HFFc6 (cell line): ENCODE measurements at places on chromosomes 3 and 15.

- peak; percentile 92 for DNase-seq
Observed at GRCh38 chr3:72938471-72939265, 50.8 kb downstream of the GXYLT2 start.

- no peak for DNase-seq
Observed at GRCh38 chr15:57312318-57313133, 63.8 kb upstream of the CGNL1 start.

DNA sequence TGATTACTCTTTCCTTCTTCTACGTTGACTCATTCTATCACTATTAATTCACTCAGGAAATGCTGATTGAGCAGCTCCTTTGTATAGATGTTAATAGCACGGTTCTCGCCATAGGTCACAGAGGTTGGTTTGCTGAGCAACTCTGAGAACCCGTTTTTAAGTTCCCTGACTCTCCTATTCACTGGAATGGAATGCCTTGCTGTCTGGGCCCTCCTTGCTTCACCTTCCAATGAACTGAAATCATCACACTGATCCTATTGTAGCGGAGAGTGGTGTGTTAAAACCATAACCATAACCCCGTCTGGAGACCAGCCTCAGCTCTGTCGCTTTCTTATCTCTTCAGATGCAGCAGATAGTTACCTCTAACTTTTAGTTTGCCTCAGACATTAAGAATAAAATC is 323.6 kb downstream of the GABRB3 start:
- DNase-seq = peak; percentile 19

DNA sequence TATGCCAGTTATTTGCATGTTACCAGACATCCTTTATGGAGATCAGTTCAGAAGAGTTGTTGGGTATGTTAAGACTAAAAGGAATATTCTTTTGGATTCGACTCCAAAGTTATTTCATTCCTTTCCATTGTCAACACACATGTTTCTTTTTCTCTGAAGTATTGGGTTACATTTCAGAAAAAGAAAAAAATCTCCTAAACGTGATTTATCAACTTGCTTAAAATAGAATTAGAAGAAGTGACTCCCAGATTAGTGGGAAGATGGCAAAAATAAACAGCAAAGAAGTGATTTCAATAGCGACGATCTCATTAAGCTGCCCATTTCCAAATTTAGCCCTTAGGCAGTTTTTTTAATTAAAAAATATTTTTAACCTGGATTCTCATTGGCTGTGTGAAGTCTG is 85.4 kb downstream of the TIGIT start:
- no peak for DNase-seq

GRCh38 chr3:55167586-55168317 is 239.9 kb upstream of the LRTM1 start:
- peak; percentile 88 for DNase-seq

DNA sequence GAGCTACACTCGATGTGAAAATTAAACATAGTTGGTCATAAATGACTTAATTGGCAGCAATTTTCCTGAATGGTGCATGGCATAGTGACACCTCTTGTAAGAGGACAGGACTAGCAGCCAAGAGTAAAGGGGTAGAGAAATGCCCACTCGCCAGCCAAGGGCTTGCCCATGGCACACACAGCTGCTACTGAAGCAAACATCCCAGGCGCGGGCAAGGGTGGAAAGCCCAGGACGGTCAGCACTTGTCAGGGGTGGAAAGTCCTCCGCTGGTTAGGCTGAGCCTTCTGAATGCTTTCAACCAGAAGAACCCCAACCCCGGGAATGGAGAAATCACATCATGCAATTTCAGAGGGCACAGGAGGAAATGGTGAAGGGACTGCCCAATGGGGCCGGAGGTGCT is 31.6 kb downstream of the BDH1 start:
- DNase-seq = no peak
